ENCODE measurements at places on chromosomes 1 and 21.
A peak's percentile ranks its signal among the peaks of the same experiment; 100 is the strongest.

DNA sequence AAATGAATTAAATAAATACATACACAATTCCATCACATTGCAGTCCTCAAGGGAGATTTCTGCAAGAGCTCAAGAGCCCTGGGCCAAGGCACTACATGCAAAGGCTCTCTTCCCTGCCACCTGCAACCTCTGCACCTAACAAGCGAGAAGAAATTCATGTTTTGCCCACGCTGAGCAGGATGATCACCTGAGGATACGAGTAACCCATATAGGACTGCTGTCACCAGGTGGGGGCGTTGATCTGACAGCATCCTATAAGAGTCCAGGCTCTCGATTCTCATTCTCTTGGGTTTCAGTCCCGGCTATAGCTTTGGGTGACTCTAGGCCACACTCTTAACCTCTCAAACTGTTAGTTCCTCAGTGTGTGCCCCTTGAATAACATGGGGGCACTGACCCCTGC, 18.7 kb upstream of the SPOCD1 start:
- no peak for DNase-seq

- DNase-seq: no peak
Observed at GRCh38 chr1:153699768-153700167, 21.3 kb downstream of the NPR1 start.

DNA sequence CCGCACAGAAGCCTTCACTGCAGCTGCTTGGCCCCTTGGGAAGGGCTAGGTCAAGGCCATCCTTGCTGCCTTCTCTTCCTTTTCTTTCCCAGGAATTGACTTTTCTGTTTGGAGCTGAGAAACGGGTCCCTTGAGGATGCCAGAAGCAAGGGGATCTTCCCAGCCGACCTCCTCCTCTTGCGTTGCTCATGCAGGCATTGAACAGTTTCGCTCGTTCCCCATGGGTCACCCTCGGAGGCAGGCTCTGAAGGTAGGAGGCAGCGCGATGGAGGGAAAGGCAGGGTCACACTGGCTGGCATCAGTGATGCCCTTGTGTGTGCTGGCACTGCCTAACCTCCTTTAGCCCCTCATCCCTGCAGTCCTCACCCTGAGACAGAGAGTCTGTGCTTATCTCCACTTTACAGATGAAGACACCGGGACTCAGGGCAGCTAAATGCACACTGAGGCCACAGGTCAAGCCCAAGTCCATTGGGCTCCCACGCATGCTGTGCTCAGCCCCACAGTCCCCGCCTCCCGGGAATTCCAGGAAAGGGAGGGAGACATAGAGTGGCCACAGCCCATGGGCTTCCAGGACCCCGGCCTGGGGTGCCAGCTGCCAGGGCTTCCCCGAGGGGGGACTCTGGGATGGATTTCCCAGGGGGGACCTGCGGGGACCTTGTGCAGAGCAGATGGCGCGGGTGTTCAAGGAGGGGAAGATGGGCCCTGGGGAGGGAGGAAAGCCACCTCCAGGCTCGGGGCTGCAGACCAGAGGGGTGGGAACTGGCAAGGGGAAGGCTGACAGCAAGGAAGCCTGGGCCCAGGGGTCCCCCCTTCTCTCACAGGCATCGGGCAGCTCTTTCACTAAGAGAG, 90.2 kb downstream of the SPSB1 start:
- DNase-seq: no peak

DNA sequence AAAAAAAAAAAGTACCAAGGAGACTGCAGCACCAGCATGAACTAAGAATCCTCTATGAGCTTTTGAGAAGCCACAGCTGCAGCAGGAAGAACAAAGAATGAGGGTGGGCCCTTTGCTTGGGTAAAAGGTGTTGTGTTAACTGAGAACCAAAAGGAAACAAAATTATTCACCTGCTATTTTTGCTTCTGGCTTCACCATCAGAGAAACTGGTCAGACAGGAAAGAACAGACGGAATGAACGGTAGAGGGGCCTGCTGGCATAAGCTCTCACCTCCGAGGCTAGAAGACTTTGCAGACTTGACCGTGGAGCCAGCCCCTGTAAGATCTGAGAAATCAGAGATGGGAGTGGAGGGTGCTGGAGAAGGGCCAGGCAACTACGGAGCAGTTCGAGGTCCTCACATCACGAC, 27.6 kb downstream of the IL10RB start:
- no peak for DNase-seq

DNA sequence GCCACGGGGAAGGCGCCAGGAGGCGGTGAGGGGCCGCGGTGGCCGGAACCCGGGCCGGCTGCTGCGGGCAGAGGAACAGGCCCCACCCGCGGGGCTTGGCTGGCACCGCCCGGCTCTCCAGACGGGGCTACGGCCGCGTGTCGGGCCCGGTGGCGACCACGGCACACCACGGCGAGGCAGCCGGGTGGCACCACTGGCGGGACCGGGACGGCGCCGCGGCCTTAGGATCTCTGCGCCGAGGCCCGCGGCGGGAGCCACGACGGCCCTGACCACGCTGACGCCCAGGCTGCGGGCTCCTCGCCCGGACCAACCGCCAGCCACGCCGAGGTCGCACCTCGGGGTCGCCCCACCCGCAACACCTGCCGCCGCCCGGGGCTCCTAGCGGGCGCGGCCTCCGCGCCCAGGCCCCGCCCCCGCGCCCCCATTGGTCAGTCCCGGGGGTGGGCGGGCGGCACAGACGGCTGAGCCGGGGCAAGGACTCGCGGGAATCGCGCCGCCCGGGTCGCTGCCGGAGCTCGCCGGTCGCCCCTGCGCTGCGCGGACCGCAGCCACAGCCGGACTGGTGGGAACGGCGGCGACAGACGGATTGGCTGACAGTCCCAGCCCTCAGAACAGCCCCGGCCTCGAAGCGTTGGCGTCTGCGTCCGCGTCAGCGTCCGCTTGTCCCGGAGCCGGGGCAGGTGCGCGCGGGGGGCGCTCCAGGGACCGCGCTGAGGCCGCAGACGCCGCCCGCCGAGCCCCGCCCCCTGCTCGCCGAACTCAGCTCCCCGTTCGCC, at the start of gene BMP8A:
BMP8A (plus strand) TSS at position 491 of the 776 bp plus-strand sequence. CDS start 356 bp downstream, outside the sequence.
- DNase-seq: peak; percentile 51

Data from activated T-cell treated with anti-CD3 and anti-CD28 coated beads for 4 hours (primary cell).